ENCODE measurements at places on chromosomes 2 and 18.

- DNase-seq: no peak
Observed at GRCh38 chr2:2667690-2668089, 336.6 kb upstream of the MYT1L start.

- DNase-seq: no peak
Observed at GRCh38 chr2:200199005-200199404, 107.5 kb upstream of the SPATS2L start.

- DNase-seq: no peak
Observed at GRCh38 chr2:104865096-104865470, 11.2 kb downstream of the POU3F3 start.

GRCh38 chr18:7516266-7517117 lies 50.6 kb upstream of the PTPRM start:
- no peak for DNase-seq

DNA sequence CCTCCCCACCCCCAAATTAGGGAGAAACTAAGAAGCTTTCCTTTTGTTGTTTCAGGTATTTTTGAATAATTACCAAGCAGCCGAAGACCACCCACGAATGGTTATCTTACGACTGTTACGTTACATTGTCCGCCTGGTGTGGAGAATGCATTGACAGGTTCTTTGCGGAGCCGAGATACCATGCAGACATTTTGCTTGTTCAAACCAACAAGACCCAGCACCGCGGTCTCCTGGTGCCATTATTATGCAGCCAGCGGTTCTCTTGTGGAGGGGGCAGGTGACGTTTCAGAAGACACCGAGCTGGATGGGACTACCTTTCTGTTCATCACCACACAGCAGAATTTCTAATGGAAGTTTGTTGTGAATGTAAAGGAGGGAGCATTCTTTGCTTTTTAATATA lies 43.4 kb downstream of the BCL2L11 start:
- DNase-seq: no peak

DNA sequence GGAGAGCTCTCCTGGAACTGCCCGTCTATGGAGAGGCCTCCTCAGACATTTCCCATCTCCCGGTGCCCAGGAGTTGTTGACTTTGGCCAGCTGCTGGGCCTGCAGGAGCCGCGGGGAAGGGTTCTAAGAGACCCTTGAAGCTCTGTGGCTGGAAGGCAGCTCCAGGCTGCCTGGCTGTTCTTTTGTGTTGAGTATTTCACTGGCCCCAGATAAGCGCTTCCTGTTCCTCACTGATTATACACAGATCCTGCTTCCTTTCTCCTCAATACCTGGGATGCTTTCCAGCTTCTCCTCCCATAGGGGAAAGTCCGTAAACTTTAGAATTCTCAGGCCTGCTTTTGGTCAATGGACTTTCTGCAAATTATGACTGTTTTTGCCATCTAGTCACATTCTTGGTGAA lies 57.8 kb downstream of the TGOLN2 start:
- no peak for DNase-seq

GRCh38 chr18:48961547-48961946 lies 10.8 kb upstream of the SMAD7 start:
- no peak for DNase-seq

GRCh38 chr2:158598862-158599517 lies 142.2 kb downstream of the PKP4 start:
- no peak for DNase-seq

GRCh38 chr2:238720232-238720672 lies 127.6 kb upstream of the TWIST2 start:
- no peak for DNase-seq

DNA sequence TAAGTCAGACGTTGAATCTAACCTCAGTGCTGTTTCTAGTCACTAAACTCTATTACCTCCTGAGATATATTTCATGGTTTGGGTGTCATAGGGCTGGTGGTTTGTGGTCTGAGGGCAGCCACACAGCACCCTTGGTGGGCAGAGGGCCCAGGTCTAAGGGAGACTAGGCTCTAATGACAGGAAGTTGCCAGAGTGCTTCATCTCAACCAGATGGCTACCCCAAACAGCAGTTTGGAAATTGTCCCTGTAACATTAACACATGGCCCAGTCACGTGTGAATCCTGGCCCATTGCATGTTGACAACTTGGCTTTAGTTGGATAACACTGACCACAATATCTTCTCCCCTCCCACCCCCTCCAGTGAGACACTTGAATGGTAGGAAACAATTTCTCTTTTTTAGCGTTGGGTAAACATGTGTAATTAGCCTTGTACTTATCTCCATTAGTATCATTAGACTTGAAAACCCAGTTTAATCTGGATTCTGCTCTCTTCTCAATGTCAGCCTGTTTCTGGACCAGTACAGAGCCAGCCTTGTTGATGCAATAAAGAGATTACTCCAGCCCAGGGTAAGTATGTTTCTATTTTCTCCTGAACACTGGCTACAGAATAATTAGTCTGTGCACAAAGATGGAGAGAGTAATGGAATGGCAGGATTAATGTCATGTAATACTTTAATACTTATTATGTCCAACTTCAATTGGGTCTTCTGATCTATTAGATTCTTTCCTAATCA lies 187.8 kb upstream of the SIX3 start:
- DNase-seq: no peak

DNA sequence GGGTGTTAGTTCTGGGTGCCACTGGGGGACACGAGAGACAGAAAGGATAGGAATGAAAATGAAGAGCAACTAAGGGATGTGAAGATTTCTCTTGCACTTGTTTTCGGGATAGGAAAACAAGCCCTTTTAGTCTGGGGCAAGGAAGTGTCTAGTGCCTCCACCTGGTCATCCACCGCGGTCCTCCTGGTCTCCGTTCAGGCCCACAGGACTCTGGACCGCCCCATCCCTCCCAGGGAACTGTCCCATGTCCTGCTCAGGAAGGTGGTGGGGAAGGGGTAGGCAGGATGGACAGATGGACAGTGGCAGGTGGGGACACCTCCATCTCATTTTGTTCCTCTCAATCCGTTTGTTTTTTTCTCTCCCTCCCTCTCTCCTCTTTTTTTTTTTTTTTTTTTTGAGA lies 45.9 kb downstream of the AGAP1 start:
- DNase-seq: no peak

- DNase-seq: no peak
Observed at GRCh38 chr2:8209494-8209893, 472.4 kb upstream of the ID2 start.

DNA sequence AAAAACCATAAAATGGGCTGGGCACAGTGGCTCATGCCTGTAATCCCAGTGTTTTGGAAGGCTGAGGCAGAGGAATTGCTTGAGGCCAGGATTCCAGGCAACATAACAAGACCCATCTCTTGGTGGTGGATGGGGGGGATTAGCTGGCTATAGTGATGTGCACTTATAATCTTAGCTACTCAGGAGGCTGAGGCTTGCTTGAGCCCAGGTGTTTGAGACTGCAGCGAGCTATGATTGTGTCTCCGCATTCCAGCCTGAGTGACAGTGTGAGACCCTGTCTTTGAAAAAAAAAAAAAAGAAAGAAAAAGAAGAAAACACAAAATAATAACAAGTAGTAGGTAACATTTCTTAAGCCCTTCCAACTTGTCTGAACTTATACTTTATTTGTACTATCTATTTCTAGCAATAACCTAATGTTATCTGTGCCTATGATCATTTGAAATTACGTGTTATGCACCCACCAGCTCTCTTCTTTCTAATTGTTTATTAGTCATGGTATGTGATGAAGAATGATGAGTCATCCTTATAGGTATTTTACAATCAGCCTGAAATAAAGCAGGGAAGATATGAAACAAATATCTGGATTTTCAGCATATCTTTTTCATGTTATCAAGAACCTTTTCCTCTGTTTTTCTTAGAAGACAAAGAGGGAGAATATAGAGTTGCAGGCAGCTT lies 129.3 kb upstream of the UNC80 start:
- DNase-seq: no peak

GRCh38 chr2:20313659-20314058 lies 37.0 kb downstream of the PUM2 start:
- DNase-seq: no peak

GRCh38 chr2:217150236-217150635 lies 290.4 kb upstream of the TNP1 start:
- DNase-seq: no peak

DNA sequence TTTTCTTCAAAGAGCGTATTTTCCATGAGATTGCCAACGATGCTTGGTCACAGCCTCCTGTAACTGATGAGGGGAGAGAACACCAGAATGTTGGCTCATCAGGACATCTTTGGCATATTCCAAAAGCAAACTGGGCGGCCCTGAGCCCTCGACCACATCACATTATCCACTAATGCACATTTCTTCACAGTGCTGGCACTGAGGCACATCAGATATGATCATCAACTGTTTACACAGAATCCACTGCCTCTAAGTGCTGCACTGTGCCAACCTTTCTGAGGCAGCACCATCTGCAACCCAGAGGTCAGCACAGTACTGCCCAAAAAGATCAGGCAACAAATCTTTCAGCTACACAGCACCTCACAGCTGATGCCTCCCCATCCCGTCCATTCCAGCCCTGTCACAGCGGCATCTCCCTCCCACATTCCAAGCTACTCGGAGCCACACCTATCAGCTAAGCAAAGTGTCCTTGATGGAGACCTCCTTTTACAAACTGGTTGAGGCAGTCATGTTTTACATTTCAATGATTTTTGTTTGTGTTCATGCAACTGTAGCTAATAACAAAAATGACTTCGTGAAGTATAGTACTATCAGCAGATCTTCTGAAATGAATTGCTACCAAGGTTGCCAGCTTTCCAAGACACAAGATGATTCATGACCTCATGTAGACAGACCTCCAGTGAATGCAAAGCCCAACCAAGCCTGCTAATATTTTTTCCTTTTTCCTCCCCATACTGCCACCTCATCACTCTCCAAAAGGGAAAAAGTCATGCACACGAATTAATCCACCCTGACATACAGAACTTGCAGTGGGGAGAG lies 32.3 kb downstream of the MYO5B start:
- DNase-seq: no peak

DNA sequence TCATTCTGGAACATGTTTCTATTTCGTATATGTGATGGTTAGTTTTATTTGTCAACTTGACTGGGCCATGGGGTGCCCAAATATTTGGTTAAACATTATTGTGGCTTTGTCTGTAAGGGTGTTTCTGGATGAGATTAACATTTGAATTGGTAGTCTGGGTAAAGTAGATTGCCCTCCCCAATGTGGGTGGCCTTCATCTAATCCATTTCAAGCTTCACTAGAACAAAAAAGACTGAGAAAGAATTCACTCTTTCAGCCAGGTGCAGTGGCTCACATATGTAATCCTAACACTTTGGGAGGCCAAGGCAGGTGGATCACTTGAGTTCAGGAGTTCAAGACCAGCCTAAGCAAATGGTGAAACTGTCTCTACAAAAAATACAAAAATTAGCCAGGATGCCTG lies 55.7 kb upstream of the TANC1 start:
- DNase-seq: no peak

- DNase-seq: no peak
Observed at GRCh38 chr18:37055137-37055802, 226.3 kb downstream of the KIAA1328 start.

DNA sequence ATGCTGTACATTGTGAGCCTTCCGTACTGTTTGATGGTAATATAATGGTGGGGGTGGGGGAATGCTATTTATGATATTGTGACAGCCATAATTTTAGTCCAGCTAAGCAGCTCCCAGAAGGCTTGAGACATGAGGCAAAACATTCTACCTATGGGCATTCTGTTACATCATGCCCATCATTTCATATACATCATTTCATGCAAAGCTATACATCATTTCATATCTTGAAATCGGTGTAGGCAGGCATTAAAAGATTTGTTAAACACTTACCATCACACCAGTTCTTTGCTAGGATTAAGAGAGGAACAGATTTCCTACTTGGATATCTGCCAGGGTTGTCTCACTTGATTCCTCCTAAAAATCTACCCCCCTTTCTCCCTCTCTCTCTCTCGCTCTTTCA lies 84.5 kb downstream of the COL5A2 start:
- DNase-seq: no peak

DNA sequence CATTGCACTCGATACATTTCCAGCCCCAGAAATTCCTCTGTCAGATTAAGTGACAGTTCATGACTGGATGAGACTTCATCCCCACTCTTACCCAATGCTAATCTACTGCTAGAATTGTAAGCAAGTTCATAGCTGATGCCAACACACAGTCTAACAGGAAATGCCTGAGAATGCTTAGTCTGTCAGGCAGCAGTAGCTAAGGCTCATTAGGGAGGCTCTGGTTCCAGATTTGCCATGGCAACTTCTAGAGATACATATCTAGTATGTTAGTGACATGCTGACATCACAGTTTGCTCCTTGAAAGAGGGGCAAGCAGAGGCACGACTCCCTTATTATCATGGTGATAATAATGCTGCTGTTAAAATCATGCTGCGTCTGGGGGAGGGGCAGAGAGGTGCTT lies 198.4 kb downstream of the RBM43 start:
- DNase-seq: no peak

- DNase-seq: no peak
Observed at GRCh38 chr2:178401994-178402437, 49.0 kb downstream of the PRKRA start.

DNA sequence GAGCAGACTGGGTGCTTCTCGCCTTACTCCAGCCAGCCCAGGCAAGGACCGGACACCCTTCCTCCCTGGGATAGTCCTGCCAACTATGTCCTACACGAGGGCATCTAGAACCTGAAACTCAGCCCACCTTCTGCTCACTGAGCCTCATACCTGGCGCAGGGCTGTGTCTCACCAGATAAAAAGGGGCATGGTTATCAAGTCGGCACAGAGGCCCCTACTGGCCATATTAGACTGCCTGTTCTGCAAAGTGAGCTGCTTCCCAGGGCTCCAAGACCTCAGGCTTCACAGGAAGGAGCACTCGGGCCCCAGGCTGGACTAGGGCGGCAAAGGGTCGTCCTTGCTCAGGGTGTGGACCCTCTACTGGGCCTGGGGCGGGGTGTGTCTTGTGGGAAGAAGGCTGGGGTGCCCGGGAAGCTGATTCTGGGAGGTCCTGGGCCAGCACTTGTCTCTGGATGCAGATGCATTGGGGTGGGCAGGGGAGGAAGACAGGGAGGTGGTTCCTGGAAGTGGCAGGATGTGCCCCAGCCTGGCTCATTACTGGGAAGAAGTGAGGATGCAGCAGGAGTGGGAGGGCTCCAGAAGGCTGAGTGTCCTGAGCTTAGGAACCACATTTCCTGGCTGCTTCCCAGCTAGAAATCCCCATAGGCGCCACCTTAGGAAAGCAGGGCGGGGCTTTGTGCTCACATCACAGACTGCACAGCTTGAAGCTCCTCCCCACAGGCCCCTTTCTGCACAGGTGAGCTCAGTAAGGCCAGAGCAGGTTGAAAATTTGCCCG lies 19.6 kb downstream of the EHD3 start:
- DNase-seq: no peak

DNA sequence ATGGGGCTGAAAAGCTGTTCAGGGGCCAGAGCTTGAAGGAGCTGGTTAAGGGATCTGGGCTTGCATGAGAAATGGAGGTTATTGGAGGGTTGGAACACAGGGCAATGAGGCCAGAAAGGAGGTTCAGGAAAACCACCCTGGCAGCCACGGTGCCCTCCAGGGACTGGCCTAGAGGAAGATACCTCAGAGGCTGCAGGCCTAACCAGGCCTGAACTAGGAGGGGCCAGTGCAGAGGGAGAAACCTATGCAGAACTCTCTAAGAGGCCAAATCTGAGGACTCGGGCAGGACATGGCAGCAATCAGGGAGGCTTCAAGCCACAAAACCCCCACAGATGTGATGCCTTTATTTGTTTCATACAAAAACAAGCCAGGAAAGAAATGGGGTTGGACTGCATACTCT lies 66.8 kb downstream of the BIN1 start:
- DNase-seq: no peak

All from muscle of back (tissue), 13 donors.